Stimulated activated CD4-positive, alpha-beta T cell treated with anti-CD3 and anti-CD28 coated beads, Interleukin-2, amount 100 ng/mL, for 24 hours (primary cell): ENCODE measurements at places on chromosomes 11 and 22.

GRCh38 chr11:123517559-123518364, 87.7 kb downstream of the GRAMD1B start:
- no peak for DNase-seq

DNA sequence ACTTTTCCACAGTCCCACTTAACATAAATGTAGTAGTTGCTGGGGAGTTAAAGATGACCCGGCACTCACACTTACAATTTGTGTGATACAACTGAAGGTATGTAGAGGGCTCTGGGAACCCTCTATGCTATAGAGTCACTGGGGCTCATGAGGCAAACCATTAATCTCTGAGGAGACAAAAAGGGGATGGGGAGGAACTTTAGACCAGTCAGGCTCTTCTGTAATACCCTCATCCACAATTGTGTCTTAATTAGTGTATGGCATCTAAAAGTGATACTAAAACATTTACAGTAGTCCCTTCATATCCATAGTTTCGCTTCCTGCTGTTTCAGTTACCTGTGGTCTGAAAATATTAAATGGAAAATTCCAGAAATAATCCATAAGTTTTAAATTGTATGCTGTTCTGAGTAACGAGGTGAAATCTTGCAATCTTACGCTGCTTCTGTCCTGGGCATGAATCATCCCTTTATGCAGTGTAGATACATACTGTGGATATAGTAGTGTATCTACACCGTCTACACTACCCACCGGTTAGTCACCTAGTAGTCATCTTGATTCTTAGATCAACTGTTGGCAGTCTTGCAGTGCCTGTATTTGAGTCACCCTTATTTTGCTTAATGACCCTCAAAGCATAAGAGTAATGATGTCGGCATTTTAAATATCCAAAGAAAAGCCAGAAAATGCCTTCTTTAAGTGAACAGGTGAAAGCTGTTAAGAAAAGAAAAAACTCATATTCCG, 12.2 kb downstream of the CBL start:
- no peak for DNase-seq

DNA sequence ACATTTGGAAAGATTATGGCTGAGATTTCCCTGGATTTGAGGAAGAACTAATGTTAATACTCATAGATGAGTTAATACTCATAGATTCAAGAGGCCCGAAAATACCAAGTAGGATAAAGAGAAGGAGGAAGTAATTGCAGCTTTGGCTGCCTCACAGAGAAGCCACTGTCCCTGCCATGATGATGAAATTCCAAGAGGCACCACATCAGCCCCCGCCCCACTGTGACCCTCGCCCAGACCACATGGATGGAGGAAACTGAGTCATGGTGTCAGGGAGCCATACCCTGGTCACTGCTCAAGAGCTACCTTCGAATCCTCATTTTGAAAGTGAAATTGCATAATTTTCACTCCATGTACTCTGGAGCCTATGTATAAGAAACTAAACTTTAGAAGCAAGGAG, 92.9 kb upstream of the SLC22A12 start:
- DNase-seq: no peak

DNA sequence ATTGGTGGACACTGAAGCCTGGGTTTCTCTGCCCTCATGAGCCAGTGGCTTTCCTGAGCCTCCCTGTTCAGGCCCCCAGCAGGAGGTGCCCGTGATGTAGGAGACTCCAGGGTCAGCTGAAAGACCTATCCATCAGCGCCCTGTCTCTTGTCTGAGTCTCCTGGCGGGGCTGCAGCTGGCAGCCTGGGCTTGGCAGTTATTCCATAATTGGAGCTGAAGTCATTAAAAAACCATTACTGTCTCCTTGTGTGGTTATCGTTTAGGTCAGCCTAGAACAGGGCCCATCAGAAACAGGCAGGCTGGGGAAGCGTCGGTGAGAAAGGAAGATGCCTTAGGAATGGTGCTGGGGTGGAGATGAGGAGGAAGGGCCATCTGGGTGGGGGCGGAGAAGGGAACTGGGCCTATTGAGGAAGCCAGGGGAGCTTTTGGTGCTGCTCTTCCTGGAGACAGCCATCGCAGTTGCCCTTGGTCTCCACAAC, 5.0 kb downstream of the TUB start:
- DNase-seq: no peak

- DNase-seq: no peak
These were observed 953.0 kb downstream of the KCNA4 start for GRCh38 chr11:29063630-29064361.

GRCh38 chr11:33936725-33937604, 45.1 kb upstream of the LMO2 start:
- no peak for DNase-seq

GRCh38 chr22:38167988-38168407, 13.6 kb downstream of the PLA2G6 start:
- no peak for DNase-seq

DNA sequence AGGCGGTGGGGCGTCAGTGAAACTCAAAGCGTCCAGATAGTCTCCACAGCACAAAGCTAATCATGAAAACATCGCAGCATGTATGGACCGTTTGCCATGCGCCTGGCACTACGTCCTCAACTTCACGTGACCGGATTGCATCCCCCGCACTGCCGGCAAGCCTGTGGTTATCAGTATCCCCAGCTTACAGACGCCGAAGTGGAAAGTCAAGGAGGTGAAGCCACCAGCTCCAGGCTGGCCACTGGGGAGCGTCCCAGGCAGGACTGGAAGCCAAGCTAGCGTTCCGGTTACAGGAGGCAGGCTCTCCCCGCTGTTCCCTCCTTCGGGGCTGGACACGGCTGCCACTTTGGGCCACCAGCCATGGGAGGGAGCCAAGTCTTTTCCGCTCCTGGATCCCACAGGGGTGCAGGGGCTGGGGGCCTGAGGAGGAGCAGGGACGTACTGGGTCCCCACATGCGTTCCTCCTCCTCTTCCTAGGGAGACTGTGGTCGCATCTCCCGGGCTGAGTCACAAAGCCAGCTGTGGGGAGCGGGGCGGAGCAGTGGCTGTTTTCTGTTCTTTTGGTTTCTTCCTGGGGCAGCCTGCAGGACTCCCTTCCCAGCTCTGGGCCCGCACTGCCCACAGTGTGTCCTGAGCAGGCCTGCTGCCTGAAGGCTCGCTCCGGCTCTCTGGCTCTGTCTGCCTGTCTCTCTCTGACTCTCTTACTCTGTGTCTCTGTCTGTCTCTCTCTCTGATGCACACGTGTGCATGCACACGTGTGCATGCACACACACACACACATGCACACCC, 4.3 kb upstream of the OSBPL5 start:
- peak; percentile 51 for DNase-seq

DNA sequence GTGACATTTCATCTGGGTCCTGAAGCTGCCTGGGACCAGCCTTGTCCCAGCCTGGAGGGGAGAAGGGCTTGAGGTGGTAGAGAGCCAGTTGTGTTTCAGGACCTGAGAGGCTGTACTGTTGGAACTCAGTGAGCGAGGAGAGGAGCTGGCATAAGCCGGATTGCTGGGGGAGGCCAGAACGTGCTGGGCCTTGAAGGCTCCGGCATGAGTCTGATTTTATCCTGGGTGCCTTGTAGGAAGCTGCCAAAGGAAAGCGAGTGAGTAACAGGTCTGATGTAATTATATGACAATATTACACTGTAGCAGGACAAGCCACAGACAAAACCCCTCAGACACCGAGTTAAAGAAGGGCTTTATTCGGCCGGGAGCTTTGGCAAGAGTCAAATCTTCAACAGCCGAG, 17.2 kb downstream of the AP2A2 start:
- DNase-seq: no peak

- DNase-seq: no peak
These were observed 6.9 kb upstream of the GAL start for GRCh38 chr11:68677432-68677831.

DNA sequence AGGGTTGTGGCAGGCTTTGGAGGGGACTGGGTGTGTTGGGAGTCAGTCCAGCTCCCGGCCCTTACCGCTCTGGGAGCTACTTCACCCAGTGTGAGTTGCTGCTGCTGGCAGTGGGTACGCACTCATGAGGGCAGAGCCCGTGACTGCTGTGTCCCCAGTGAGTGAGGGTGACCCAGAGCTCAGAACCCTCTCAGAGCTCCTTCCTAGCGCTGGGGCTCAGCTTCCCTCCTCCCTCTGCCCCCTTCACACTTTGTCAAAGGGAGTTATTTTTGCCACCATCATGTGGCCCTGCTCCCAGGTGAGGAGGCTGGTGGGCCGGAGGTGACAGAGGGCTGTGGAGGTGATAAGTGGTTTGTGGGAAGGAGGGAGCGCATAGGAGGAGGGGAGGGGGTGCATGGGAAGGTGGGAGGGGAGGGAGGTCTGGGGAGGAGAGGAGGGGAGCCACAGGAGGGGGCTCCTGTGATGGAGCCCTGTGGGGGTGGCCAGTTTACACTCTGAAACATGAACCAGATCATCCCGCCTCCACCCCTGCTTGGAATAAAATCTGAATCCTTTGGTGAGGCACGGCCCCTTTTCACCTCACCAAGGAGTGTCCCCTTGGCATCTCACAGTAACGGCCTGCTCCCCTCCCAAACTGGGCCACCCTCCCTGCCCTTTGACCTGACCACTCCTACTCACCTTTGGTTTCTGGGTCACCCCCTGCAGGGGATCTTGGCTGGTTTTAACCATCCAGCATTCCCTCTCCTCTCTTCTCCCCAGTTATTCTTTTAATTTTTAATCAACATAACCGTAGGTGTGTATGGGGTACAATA, 9.9 kb downstream of the NDUFV1 start:
- no peak for DNase-seq
